ENCODE measurements at places on chromosomes 1 and 21.

GRCh38 chr1:29473161-29473855 lies 237.0 kb downstream of the PTPRU start:
- DNase-seq = no peak

DNA sequence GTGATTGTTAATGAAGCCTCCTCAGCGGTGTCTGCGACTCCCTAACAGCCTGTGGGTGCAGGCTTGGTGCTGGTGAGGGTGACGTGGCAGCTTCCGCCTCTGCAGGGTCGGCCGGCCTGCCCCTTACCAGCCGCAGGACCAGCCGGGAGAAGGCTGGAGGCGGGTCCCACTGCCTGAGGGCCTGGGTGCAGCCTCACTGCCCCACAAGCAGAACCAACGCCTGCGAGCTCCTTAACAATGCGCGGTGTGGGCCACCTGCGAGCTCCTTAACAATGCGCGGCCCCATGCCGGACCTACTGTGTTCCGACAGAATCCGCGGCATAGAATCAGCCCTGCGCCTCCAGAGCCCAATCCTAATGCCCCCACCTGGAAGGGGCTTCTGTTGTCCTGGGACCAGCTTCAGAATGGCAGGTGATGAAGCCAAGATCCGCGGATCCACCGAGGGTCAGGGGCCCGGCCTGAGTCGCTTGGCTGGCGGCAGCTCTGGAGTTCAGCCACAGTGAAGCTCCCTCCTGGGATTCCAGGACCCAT lies 54.4 kb upstream of the AJAP1 start:
- no peak for DNase-seq

GRCh38 chr1:35637401-35637809 lies 3.9 kb downstream of the PSMB2 start:
- peak; percentile 48 for DNase-seq

GRCh38 chr1:52669696-52670095 lies 28.5 kb downstream of the COA7 start:
- DNase-seq = no peak

GRCh38 chr21:44728716-44729115 lies 17.3 kb upstream of the TSPEAR start:
- no peak for DNase-seq

DNA sequence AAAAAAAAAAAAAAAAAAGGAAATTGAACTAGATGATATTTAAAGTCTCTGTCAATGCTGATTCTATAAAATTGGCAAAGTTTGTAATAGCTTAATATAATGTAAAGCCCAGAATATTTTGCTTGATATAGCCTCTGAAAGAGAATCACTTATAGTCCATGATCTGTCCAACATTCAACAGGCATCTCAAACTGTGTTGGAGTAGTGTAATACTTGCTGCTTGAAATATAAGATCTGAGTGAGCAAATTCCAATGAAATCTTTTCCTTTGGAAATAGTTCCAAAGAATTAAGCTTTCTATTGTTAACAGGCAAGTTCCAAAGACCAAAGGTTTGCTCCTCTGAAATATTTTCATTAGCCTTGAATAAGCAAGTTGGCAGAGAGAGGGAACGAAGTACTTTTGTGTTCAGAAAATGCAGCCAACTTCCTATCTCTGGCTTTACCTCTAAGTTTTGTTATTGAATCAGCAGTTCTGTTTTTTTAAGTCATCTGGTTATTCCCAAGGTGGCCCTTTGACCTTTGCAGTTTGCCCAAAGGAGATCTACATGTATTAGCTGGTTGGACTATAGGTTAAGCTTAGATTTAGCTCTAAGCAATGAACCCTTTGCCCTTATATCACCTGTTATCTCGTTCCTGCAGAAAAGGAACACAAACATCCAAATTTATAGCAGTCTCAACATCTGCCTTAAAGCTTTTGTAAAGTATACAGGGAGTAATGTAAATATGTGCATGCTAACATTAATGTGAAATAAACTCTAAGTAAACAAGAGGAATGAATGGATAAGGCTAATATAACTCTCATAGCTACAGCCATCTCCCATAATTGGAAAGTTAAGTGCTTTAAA lies 24.4 kb upstream of the CEP350 start:
- no peak for DNase-seq

DNA sequence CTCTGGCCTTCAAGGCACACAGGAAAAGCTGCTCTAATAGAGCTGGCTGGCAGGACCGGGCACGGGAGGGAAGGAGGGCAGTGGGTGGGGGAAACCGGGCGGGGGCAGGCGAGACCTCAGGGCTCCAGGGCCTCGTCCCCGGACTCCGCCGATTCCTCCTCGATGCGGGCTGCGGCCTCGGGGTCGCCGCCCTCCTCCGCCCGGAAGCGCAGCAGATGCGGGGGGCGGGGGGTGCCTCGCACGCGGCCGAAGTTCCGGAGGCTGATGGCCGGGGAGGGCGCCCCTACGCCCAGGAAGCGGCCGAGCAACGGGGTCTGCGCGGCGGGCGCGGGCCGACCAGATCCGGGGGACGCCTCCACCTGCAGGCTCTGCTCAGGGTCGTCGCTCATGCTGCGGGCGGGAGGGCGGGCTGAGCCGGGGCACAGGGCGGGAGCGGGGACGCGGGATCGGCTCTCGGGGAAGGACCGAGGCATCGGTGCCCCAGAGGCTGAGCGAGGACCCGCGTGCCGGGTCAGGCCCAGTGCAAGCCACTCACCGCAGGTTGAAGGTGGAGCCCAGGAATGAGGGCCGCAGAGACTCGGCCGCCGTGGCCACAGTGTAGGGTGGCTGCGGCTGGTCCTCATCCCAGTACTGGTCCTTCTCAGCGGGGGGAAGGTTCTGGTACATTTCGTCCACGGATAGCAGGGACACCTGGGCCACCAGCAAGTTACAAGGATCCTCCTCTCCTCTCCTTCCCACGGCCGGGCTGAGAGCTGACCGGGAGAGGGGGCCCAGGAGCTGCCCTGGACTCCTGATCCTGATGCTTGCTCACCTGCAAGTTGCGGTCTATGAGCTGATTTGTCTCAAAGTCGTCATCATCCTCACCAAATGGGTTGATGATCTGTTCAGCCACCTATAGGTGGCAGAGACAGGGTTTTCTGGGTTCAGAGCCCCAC lies 3.6 kb downstream of the BEST4 start:
- no peak for DNase-seq

DNA sequence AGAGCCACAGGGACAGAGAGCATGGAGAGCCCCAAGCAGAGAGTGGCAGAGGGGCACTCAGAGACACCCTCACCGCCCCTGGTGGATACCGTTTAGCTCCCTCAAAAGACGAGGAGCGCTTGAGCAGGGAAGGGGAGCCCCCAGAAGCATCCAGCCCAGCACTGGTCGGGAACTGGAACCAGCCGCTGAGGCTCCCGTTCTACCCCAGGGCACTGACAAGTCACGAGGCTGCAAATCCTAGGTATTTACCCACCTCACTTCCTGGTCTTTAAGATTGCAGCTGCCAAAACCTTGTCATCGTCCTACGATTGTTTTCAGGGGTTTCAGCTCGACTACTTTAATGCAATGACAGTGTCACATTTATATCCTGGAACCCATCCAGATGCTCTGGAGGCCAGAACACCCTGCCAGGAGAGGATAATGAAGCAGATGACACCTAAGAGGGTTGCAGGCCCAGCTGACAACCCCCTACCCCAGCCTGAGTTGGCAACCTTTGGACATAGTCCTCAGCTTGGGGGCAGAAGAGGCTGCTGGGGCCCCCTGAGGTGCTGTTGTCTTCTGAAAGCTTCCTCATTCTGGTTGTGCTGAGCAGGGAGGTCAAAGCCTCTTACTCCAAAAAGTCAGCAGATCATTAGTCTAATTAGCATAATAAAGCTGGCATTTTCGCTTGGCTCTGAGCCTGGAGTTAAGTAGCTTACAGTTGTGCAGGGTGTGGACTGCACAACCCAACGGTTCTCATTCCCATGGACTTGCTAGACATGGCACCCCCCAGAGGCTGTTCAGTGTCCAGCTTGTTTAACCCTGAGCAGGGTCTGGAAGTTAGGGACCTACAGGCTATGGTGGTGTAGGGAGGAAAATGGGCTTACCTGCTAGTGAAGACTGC lies 20.6 kb upstream of the BACE2 start:
- DNase-seq = no peak

GRCh38 chr1:99003581-99004253 lies 944 bp downstream of the PLPPR5 start:
- DNase-seq = no peak

DNA sequence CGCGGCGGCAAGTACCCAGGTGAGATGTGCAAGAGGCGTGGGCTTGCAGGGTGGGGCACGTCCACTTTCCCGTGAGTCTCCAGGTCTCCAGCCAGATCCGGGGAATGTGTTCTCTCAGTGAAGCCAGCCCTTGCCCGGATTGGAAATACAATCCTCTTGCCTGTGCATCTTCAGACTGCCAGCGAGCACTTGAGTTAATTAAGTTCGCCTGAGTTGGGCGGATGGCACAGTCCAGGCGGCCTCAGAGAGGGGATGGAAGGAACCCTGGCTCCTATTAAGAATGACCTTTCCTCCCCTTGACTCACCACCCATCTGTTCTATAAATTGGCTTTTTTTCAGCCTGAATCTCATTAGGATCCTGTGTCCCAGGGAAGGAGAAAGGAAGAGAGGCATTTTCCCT lies 33.3 kb upstream of the CNTN2 start:
- no peak for DNase-seq

GRCh38 chr1:36084497-36085115 lies 712 bp downstream of the TEKT2 start:
- DNase-seq = no peak

DNA sequence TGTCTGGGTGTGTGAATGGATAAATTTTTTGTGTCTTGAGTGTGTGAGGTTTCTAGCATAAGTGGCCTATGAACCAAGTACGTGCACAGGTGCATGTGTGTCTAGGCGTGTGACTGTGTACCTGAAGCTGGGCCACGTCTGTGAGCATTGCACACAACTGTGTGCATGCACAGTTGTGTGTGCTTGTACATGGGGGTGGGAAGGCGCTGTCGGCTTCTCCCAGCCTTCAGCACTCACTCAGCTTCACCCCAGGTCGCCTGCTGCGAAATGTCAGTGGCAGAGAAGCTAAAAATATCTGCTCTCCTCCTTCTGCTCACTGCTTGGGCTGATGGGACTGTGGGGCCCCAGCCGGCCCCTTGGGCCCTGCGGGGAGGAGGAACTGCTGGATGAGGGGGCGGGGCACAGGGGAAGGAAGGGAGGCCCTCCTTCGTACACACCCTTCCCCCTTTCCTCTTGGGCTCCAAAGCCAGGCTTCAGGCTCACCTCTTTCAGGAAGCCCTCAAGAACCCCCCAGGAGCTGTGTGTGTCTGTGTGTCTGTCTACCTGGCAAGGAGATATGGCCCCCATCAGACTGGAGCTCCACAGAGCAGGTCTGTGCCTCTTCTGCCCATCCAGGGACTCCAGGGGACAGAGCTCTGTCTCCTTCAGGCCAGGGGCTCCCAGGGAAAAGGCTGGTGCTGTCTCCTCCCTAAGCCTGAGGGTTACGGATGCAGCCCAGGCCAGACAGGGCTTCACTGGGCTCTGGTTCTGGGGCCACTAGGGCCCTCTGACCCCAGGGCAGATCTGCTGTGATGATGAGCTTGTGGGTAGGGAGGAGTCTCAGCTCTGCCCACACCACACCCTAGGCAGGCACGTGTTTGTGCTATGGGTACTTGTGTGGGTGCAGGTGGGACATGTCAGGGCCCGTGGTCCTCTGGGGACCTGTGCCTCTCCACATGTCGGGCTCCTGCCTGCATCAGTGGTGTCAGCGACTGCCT lies 35.6 kb upstream of the WASF2 start:
- DNase-seq = no peak

DNA sequence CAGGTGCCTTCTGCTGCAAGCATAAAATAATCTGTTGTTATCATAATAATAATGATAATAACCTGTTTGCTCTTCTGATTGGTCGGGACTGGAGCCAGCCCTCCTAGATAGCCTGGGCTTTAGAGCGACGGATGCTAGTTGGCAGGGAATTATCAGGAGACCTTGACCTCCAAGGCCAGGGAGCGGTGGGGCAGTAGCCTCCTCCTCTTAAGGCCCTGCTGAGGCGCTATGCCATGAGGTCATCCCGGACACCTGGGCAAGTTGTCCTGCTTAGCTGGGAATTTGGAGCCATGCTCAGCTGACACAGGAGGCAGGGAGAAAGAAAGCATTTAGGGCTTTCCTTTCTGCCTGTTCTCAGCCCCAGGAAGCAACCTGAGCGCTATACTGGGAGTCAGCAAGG lies 15.6 kb downstream of the C1orf115 start:
- DNase-seq = no peak

DNA sequence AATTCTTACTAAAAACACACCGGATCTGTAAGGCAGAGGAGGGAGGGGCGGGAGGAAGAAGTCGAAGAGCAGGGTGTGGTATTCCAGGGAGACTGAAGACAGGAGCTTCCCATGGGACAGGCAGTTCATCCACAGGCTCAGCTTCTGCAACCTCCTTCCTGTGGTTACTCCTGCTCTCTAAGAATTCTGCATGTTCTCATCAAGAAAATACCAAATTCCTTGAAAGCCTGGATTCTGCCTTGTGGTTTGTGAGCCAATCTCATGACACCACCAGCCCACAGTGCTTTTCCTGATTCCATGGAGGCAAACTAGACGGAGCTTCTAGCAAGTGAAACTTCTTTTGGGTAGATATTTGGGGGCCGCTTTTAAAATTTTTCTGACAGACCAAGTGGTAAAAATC lies 1.1 kb upstream of the ST6GALNAC3 start:
- no peak for DNase-seq

DNA sequence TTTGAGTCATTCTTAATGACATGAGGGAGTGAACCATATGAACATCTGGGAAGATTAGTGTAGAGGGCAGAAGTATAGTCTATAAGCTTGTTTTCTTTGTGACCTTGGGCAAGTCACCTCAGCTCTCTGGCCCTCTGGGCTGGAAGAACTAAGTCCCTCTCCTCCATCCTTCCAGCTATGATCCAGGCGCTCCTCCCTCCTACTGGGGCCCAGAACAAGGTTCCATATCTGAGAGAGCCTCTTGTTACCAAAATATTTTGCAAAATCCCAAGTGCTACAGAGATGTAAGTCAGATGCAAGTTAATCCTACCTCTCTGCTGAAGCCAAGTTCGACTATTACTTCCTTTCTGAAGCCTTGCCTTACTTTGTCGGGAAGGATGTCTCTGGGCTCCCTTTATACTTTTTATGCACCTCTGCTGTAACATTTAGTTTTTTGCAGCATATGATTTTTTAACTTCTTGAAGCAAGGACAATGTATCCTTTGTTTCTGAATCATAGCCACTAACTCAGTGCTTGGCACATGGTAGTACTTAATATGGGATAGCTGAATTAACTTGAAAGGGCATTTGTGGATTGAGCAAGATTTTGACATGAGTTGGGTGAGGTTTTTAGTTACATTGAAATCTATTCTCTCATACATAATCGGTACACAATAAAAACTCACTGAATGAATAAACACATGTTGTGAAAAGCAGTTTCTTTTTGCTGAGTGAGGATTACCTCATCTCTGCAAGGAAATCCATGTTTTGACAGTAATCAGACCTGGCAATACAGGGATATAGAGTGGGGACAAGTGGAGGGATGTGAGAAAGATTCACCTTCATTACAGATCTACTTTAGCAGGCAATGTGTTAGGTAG lies 54.7 kb upstream of the BEND5 start:
- no peak for DNase-seq

GRCh38 chr1:212162635-212163034 lies 122.6 kb upstream of the PPP2R5A start:
- DNase-seq = no peak
